ENCODE measurements at places on chromosomes 16 and 17.

GRCh38 chr16:27677263-27677662, 127.3 kb downstream of the KATNIP start:
- DNase-seq: no peak

DNA sequence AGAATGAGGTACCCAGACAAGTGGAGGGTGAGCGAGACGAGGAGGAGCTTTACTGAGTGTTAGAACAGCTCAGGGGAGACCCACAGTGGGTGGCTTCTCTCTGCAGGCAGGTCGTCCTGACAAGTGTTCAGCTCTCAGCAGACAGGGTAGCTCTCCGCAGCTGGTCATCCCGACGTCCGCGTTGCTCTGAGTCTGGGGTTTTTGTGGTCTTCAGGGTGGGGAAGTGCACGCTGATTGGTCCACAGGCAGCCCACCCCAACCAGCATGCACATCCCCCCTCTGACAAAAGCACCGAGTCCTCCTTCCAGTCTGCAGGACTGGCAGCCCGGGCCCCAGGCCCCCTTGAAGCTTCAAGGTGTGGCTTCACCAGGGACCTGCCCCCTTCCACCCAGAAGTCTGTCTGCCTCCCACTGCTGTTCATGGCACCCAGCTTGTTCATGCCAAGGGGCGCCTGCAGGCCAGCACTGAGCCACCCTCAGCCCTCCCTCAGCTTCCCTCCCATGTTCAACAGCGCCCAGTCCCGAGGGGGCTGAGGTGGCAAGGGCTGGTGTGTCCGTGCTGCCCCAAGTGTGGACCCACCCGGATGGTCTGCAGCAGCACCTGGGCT, 19.9 kb upstream of the WDR45B start:
- no peak for DNase-seq

GRCh38 chr17:6485646-6486412, 41.6 kb downstream of the PIMREG start:
- no peak for DNase-seq

DNA sequence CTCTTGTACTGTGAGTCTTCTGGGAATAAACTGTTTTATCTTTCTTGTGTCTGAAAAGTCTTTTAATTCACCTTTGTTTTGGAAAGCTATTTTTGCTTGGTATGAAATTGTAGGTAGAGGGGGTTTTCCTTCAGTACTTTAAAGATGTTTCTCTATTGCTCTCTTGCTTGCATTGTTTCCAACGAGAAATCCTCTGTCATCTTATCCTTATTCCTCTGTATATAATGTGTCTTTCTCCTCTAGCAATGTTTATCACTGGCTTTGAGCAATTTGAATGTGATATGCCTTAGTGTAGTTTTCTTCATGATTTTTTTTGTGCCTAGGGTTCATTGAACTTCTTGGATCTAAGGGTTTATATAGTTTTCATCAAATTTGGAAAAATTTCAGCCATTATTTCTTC, 96.3 kb downstream of the CDK5R1 start:
- DNase-seq: no peak

- DNase-seq: no peak
Measured at GRCh38 chr17:40533896-40534295, 31.4 kb downstream of the CCR7 start.

DNA sequence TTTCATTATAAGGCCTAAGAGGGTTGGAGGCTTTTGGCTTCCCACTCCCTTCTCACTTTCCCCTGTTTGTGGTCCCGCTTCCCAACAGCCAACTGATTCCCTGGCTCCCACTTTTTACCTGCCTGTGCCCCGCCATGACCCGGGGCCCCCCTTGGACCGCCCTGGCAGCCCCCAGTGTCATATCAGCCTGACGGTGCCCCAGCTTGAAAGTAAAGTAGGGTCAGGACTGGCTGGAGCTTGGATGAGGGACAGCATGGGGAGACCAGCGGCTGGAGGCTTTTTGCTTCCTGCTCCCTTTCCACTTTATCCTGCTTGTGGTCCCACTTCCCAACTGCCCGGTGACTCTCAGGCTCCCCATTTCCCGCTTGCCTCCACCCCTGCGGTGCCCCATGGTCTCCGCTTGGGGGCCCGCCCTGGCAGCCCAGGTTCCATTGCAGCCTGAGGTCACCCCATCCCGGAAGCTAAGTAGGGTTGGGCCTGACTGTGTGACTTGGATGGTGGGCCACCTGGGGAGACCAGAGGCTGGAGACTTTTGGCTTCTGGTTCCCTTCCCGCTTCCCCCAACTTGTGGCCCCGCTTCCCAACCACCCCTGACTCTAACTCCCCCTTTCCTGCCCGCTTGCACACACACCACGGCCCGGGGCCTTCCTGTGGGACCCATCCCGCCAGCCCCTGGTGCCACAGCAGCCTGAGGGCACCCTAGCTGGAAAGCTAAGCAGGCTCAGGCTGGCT, 2274.7 kb downstream of the TP53TG3F start:
- no peak for DNase-seq

DNA sequence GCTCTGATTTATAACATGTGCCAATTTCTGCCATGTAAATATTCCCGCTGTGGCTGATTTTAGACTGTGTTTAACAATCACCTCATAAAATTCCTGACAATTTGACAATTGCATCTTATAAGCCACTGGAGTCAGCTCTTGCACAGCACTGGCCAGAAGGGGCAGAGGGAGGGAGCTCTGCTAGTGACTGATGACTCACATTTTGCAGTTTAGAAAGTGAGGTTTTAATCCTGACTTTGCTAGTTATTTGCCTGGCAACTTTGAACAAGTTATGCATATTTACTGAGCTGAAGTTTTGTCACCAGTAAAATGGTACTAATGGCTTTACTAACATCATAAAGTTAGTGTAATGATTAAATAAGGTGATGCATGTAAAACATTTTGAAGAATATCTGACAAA, 452.3 kb downstream of the CNTNAP4 start:
- DNase-seq: no peak

GRCh38 chr17:48162306-48162934, 54.9 kb downstream of the SNX11 start:
- no peak for DNase-seq
